ENCODE measurements at places on chromosomes 16 and 17. TPM values are rescaled to one million over a fixed set of nuclear protein-coding genes. Genes with fewer than 3 reads are reported as not detected.
A peak's percentile ranks its signal among the peaks of the same experiment; 100 is the strongest.

GRCh38 chr16:84042308-84042878 is at the start of gene SLC38A8:
Gene SLC38A8, minus strand, starts transcription at chr16:84042795. Its CDS starts 638 bp downstream, at chr16:84042157.
- H3K4me1 ChIP-seq: no peaks in the 10 kb centered on the region
- no peak for DNase-seq
- no peaks in the 10 kb centered on the region for H3K36me3 ChIP-seq
- no peak within 1 kb of the TSS for H3K4me3 ChIP-seq
- no peak within 1 kb of the TSS for H3K27ac ChIP-seq

- no peaks in the 10 kb centered on the region for H3K36me3 ChIP-seq
- no peak overlapping the region for H3K27ac ChIP-seq
- H3K4me3 ChIP-seq: no peak overlapping the region
- no peaks in the 10 kb centered on the region for H3K27me3 ChIP-seq
- peaks cover 6% of the 10 kb centered on the region for H3K4me1 ChIP-seq
- DNase-seq: peak; percentile 40
Observed at GRCh38 chr17:55444471-55445441, 23.1 kb upstream of the MMD start.

- DNase-seq: no peak
- H3K4me1 ChIP-seq: peaks cover 9% of the 10 kb centered on the region
- no peaks in the 10 kb centered on the region for H3K36me3 ChIP-seq
- H3K27me3 ChIP-seq: peaks cover 13% of the 10 kb centered on the region
- no peak overlapping the region for H3K27ac ChIP-seq
Observed at GRCh38 chr17:7282752-7283321, 1.3 kb downstream of the SLC2A4 start.

DNA sequence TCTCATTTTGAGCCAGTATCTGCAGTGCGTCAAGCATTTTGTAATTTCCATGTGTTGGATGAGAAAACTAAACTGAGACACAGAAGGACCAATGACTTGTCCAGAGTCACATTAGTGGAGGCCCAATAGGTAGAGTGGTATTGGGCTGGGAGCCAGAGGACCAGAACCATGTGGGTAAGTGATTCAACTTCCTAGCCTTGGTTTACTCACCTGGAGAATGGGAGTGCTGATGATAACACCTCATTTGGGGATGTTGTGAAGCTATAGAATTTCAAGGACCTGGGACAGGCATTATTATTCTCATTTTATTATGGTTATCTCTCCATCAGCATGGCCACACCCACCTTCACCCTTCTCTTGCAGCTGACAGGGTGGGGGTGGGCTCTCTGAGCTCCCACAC is 8.1 kb downstream of the CPNE2 start:
- no peaks in the 10 kb centered on the region for H3K27me3 ChIP-seq
- H3K36me3 ChIP-seq: no peaks in the 10 kb centered on the region
- DNase-seq: no peak
- no peaks in the 10 kb centered on the region for H3K4me1 ChIP-seq
- no peak overlapping the region for H3K4me3 ChIP-seq

CDRT15 gene
- total RNA-seq: not detected

All from endothelial cell of umbilical vein (primary cell).